Stimulated activated CD8-positive, alpha-beta memory T cell treated with anti-CD3 and anti-CD28 coated beads, Interleukin-12 subunit alpha, Interleukin-12 subunit beta, amount 100 ng/mL, for 1 hour (primary cell): ENCODE measurements at places on chromosomes 2 and 18.

DNA sequence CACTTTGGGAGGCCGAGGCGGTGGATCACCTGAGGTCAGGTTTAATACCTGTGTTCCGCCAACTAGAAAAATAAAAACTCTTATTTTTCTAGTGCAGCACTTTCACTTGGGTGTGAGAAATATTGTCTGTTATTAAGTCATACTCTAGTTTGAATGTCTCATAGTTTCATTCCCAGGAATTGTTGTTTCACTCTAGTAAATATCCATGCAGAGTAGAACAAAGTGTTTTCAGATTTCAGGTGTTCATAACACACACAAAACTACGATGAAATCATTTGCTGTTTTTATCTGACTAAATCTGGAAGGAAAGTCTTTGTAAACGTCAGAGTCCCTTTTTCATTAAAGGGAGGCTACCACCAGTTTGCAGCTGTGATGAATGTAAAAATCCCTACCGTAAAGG is 4.0 kb downstream of the FAM117B start:
- no peak for DNase-seq

DNA sequence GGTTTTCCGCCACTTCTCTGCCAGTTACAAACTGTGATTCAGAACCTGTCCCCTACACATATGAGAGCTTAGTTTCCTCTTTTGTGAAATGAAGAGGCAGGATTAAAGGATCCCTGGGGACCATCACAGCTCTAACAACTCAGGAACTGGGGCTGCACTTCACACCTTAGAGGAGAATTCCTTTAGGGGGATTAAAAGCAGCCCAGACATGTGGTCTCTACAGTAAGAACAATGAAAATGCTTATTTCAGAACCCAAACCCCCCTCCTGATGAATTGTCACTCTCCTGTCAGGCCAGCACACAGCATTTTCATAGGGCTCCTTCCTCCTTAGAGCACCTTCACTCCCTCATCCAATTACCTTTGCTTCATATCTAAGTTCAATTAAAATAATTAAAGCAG is 101.5 kb upstream of the NEDD4L start:
- no peak for DNase-seq

- no peak for DNase-seq
These were observed 195.5 kb downstream of the ANAPC1 start for GRCh38 chr2:111688482-111688881.

- no peak for DNase-seq
These were observed 67.8 kb downstream of the SLC66A2 start for GRCh38 chr18:79883461-79884293.

DNA sequence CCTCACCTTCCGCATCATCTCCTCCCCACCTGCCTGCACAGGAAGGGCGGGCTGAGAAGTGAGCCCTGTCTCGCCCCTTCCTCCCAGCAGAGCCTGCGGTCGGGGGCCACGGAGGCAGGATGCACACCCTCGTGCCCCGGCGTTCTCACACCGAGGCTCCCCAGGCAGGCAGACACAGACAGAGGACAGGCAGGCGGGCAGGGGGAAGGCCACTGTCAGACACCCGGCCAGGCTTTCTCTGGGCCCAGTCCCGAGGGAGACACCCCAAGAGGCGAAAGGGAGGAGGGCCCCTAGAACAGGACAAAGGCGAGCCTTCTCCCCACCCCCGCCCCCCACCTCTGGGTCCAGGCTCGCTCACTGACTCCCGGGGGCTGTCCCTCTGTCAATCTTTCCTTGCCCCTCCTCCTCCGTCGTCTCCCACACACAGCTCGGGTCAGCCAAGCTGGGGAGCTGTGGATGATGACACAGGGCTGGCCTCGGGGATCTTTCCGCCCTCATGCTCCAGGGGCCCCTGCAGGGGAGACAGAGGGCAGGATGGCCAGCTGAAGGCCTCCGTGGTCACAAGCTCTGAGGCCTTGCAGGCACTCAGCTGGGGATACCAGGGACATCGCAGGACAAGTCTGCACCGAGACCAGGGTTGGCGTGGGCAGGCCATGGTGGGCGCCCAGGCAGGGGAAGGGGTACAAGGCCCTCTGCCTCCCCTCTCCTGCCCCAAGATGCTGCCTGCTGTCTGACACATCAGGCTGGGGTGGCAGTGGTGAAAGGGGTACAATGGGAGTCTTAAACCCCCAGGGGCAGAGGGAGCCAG is 24.9 kb downstream of the BIN1 start:
- DNase-seq = peak; percentile 64

GRCh38 chr2:235665661-235666212 is 171.9 kb downstream of the AGAP1 start:
- no peak for DNase-seq

DNA sequence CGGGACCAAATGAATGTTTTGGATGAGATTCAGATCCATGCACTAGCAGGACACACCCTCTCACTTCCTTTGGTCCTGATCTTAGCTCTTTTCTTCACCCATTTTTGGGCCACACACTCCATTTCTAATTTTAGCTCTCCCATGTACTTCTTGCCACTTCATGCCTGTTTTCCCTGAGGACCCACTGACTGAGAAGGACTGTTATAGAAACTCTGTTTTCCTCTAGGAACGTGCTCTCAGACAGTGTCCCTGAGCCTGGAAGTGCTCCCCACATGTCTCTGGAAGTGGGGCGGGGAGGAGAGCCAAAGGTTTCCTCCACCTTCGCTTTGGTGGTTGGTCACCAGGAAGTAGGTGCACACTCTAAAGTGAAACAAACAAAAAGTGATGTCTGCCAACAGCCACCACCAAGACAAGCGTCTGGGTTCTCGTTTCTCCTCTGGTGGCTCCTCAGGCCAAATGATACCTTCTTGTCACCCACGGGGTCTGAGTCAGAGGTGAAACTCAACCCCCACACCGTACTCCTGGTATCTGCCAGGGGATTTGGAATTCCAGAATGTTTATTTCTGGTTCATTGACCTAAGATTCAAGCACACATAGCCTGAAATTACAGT is 74.7 kb downstream of the MERTK start:
- no peak for DNase-seq

- DNase-seq = no peak
These were observed 64.0 kb downstream of the CHST9 start for GRCh38 chr18:27121108-27121507.

- no peak for DNase-seq
These were observed 17.6 kb upstream of the OR6B3 start for GRCh38 chr2:240070907-240071306.

GRCh38 chr2:45237128-45237527 is 227.9 kb upstream of the SIX2 start:
- no peak for DNase-seq

DNA sequence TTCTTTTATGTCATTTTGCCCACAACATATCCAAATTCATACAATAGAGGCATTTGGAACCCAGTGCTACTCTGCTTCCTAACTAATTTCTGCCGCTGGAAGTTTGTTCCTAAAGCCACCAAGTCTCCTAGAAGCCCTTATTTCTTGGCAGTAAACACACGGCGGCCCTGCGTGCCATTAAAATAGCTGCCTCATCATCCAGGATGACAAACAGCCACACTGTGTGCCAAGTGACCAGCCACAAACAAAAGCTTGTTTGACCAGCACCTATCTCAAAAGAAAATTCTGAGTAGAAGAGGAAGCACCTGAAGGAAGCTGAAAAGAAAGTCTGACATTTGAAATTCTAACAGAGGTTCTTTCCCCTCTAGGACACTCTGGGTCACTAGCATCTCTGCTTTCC is 64.2 kb downstream of the BCL11A start:
- no peak for DNase-seq

DNA sequence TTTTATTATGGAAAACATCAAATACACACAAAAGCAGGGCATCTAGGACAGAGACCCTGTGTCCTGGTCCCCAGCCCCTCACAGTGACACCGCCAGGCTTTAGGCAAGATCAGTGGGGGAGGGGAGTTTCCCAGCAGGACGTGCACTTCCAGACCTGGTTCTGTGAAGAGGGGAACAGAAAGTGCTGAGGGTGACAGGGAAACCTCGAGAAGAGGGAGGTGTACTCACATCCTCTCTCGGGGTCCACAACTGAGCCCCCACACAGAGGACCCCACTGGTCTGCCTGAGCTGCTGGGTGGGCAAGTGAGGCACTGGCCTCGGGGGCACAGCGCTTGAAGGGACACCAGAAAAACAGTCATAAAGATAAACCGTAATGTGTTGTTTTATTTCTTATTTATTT is 4.4 kb upstream of the GPR35 start:
- DNase-seq = no peak

GRCh38 chr2:205461678-205462665 is 220.3 kb upstream of the NRP2 start:
- no peak for DNase-seq

- DNase-seq = no peak
These were observed 49.7 kb upstream of the AP1S3 start for GRCh38 chr2:223887127-223887526.

GRCh38 chr2:96813656-96814055 is 2.4 kb upstream of the CNNM3 start:
- DNase-seq = no peak

- no peak for DNase-seq
These were observed 32.0 kb upstream of the PLB1 start for GRCh38 chr2:28463893-28464292.

- no peak for DNase-seq
These were observed 70.9 kb downstream of the AAK1 start for GRCh38 chr2:69572641-69573040.

DNA sequence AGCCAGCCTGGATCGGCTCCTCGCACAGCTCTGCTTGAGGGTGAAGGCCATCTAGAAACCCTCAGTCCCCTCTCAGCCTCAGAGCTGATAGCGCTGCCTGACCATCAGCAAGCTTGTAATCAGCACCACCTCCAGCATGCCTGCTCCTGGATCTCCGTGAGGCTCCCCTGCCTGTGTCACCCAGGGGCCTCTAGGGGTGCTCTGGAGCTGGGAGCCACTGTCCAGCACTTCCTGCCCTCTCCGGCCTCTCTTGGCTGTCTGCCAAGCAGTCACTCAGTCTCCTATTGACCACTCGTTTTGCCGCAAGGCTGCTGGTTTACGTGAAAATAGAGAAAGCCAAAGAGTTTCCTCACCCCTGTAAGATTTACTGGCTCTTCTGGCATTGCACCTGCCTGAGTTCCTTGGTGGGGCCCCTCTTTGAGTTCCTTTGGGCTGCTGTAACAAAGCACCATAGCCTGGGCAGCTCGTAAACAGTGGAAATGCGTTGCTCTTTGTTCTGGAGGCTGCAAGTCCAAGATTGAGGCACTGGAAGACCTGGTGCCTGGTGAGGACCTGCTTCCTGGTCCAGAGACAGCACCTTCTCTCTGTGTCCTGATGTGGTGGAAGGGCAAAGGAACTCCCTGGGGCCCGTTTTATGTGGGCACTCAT is 17.9 kb downstream of the CAPN10 start:
- no peak for DNase-seq

GRCh38 chr18:4453874-4454536 is 1.1 kb downstream of the DLGAP1 start:
- DNase-seq = no peak

- DNase-seq = no peak
These were observed 73.8 kb downstream of the TRABD2A start for GRCh38 chr2:84807063-84807485.

DNA sequence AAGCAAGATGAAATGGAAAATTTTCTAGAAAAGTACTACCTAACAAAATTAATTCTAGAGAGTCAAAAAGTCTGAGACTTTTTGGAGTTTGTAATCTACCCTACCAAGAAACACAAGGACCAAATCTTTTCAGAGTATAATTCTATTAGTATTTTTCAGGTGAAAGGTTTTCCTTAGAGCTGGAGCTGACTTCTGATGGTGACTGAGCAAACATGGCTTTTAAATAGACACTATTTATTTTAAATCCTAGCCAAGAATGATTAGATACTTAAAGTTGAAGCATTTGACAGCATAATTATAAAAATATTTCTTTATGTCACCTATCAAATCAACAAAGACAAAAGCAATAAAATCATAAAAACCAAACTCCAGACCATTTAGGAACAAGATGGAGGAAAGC is 26.6 kb downstream of the ZC3H6 start:
- no peak for DNase-seq

DNA sequence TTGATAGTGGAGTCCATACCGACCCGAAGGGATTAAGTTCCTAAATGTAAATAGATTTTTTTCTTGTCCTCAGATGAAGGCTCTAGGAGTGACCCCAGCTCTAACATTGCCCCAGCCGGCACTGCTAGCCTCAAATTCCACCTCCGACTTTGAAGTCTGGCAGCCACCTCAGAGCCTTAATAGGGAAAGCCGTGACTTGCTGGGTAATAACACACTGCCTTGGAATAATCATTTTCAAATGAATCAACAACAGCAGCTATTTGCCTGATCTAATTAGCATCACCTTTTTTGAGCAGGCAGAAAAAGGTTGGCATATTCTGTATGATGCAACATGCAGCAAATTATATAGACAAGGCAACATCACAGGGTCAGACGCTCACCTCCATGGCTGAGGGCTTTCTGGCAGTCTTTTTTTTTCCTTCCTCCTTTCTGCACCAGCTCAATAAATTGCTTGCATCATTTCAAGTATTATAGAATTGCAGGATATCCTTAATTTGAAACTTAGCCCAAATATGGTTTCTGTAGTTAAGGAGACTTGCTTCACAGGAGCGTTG is 276.5 kb upstream of the ATP5MC3 start:
- no peak for DNase-seq

DNA sequence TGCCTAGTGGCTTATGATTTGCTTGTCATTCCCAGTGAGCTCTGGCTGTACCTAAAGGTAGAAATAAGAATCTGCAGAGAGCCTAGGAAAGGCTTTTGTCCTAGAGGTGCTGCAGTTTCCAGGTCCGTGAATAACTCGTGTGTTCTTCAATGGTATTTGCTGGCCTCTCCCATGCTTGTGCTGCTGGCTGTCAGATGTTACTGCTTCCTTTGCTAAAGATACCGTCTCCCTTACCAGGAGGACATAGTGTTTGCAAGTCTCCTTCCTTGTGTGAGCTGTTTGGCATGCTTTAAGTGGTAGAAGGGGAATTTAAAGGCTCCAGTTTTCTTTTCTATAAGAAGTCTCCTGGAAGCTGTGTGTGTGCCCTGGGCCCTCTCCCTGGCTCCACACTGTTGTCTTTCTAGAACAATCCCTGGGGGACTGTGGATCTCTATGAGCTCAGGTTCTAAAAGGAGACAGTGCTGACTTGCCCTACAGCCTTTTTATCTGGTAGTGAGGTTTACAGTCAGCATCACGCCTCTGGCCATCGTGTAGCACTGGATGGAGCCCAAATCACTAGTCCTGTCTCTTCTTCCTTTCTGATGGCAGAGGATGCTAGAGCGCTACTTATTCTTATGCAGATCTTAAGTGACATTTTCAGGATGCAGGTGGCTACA is 65.8 kb downstream of the RNF144A start:
- DNase-seq = no peak

DNA sequence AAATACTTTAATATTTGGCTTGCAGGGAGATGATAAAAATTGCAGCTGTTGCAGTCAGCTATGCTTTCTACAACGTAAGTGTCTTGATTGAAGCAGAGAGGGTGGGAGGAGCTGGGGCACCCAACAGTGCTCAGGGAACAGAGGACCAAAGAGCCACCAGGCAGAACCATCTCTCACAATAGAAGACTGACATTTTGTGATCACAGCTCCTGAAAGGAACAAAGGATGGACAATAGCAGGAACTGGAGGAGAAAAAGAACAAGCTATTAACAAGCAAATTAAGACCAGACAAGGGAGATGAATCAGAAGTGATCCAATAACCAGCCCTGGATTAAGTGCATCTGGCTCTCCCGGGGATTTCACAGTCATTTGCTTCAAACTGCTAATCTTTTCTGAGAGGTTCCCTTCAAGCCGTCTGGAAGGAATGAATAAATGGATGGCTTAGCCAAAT is 65.7 kb upstream of the SMAD2 start:
- no peak for DNase-seq
